ENCODE measurements at places on chromosomes 2 and 18.

GRCh38 chr2:53265544-53266299 lies 501.9 kb upstream of the CHAC2 start:
- DNase-seq, result no peak

DNA sequence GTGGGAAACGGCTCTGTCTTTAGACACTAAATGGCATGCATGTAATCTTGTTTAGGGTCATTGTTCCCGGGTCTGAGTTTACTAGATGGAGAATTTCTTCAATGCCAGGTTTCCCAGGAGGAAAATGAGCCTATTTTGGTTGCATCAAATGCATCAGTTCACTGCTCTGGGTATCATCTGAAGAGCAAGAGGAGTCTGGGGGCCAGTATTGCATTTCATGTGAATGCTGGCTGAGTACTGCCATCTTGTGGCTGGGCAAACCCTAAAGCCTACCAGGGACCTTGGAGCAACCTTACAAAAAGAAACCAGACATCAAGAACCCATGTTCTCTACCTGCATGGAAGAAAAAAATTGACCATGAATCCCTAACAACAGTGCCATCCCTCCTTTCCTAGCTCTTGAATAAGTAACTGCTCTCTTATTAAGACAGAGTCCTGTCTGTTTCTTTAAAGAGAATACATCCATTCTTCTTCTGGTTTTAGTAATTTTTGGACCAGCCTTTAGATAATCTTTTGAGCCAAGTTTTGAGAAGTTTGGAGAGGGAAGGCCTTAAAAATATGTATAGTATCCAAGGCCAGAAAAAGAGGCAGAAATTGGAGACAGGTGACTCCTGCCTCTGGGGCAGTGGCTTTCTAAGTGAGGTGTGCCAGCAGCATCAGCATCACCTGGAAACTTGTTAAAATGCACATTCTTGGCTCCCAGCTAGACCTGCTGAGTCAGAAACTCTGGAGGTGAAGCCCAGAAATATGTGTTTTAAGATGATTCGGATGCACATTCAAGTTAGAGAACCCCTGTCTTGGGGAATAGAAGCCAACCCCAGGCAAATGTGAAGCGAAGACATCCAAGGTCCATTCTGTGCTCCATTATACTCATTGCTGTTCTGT lies 261.0 kb upstream of the CXCR4 start:
- no peak for DNase-seq

DNA sequence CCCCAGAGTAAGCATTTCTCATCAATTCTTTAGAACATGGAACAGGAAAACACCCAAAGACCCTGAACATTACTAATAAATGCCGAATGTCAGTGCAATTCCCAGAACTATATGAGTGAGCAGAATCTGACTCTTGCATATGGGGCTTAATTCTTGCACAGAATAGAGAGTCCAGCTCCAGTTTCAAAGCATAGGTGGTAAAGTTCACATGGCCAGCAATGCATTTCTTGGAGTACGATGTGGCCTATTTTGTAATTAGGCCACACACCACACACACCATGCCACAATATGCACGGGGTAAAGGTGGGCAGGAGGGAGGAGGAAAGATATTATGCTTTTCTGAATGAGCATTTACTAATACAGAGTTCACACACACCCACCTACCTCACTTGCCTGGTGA lies 56.5 kb downstream of the PLA2R1 start:
- DNase-seq, result no peak

DNA sequence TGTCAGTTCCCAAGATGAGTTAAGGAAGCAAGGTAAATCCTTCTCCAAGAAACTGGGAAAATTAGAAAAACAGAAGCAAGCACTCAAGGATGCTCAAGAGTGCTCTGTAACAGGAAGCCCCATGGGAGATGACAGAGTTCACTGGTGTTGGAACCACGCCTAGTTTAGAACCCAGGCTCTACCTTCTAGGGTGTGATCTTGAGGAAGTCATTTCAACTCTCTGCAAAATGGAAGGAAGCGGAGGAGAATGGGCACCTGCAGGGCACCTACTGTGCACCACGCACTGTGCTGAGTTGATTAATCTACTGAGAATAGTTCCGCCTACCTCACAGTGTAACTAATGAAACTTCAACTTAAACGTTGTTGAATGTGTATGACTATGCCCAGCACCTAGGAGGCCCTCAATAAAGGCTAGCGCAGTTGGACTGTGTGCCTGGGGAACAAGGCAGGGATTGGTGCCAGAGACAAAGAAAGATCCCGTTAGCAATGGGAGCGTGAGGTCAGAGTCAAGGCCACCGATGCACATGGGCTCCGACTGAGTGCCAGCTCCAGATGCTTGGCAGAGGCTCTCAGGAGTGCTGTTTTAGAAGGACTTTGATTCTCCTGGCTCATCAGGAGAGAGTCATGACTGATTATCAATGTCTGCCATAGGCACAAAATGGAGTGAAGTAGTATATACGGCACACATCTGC lies 93.7 kb downstream of the MAPK4 start:
- DNase-seq, result no peak

DNA sequence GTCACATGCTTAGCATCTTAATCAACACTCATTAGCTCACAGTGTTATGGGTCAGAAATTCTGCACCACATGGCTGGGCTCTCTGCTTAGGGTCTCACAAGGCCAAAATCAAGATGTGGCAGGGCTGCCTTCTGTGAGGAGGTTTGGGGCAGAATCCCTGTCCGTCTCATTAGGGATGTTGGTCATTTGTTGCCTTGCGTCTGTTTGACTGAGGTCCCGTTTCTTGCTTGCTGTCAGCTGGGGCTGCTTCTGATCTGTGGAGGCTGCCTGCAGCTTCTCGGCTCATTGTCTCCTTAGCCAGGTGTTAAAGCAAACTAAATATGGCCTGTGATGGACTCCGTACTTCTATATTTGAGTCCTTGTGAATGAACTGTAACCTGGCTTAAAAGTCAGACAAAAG lies 146.5 kb downstream of the NDUFA10 start:
- no peak for DNase-seq

GRCh38 chr2:174846941-174847938 lies 83.0 kb upstream of the CHRNA1 start:
- DNase-seq, result no peak

DNA sequence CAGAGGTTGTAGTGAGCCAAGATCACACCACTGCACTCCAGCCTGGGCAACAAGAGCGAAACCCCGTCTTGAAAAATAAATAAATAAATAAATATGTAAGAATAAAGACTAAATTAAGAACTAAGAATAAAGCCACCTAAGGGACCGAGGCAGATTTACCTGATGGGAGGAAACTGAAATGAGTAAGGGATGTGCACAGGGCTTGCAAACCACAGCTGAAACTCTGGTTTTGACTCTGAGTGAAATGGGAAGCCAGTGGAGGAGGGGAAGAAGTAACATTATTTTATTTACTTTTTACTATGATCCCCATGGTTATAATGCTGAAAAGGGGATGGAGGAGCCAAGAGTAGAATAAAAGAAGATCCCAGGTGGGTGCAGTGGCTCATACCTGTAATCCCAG lies 107.3 kb downstream of the CABYR start:
- DNase-seq, result no peak

GRCh38 chr18:306608-307255 lies 38.9 kb upstream of the THOC1 start:
- DNase-seq, result no peak

DNA sequence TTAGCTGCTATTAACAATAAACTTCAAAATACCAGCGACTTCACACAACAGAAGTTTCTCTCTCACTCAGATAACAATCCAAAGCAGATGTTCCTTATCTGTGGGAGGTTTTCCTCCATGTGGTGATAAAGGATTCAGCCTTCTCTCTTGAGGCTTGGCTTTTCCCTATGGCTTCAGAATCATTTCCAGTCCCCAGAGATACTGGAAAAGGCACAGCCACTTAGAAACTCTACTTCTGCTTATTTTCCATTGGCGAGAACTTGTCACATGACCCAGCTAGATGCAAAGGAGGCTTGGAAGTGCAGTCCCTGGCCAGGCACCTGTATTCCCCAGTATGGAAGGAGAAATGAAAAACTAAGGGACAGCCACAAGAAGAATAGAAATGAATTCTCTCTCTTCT lies 344.8 kb downstream of the MTX2 start:
- no peak for DNase-seq

DNA sequence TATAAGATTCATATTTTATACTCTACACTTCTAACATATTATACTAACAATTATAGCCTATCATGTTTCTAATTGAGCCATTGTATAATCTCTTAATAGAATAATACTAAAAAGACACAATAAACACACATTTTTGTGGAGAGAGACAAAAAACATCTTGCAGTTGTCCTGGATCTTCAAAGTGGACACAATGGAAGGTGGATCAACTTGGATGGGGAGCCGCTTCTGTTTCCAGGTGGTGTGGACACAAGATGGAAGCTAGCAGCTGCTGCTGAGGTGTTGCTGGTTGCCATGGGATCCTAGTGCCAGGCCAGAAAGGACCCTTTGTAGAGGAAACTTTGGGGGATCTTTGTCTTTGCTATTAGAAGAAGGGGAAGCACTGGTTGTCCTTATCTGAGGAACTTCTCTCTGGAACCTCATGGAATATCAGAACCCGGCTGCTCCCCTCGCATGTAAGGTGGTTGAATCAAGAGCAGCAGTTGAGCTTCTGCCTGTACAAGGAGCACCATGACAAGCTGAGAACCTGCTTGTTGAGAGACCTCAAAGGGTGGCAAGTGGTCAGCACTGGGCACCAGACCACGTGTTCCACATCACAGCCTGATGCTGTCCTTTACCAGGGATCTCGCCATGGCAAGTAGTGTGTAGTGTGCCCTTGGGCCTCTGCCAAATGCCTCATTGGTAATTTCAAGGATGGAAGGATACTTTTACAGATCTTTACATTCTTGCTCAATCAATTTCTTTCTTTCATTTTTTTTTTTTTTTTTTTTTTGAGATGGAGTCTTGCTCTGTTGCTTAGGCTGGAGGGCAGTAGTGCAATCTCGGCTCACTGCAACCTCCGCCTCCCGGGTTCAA lies 232.2 kb downstream of the MYCN start:
- DNase-seq, result no peak

DNA sequence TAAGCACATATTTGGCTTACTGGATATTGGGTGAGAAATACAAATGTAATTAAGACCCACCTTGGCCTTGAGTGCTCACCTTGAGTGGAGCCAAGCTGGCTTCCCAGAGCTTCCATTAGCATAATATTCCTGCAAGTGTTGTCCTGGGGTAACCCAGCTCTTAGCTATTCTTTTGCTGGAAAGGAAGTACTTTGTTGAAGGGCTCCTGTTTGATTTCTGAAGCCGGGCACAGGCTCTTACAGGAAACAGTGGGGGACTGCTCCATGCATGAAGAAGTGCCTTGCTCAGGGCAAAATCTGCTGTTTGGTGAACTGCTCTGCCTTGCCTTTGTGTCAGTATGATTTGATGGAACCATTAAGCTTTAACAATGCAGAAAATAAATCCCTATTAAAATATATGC lies 325.4 kb downstream of the SMAD2 start:
- DNase-seq, result no peak

DNA sequence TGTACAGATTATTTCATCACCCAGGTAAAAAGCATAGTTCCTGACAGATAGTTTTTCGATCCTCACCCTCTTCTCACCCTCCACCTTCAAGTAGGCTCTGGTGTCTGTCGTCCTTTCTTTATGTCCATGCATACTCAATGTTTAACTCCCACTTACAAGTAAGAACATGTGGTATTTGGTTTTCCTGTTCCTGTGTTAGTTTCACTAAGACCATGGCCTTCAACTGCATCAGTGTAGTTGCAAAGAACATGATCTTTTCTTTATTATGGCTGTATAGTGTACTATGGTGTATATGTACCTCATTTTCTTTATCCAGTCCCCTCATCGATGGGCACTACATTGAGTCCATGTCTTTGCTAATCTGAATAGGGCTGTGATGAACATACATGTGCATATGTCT lies 184.2 kb downstream of the KCNJ3 start:
- no peak for DNase-seq

DNA sequence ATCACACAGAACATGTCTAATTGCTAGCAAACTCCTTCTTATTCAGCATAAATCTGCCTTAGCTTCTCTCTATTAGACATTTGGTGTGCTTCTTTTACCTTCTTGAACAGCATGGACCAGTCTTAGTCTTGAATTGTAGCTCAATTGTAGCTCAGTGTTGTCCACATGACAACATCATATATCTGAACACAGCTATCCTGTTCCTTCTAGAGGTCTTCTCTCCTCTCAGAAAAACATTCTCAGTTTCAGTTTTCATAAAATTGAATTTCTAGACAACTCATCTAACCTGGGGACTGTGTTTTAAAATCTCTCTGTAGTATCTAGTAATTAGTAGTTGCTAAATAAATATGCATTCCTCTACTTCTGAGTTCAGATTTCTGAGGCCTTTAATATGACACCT lies 47.6 kb downstream of the CPO start:
- DNase-seq, result no peak

- no peak for DNase-seq
These were observed 148.8 kb upstream of the CDH19 start for GRCh38 chr18:66752733-66753132.

- no peak for DNase-seq
These were observed 306.0 kb upstream of the COL3A1 start for GRCh38 chr2:188668017-188668680.

- DNase-seq, result no peak
These were observed 17.7 kb downstream of the INO80C start for GRCh38 chr18:35479911-35480586.

GRCh38 chr2:83757329-83757728 lies 701.8 kb downstream of the SUCLG1 start:
- DNase-seq, result no peak

- no peak for DNase-seq
These were observed 73.7 kb downstream of the RFTN2 start for GRCh38 chr2:197601726-197602125.

- DNase-seq, result no peak
These were observed 5.2 kb downstream of the TTC39C start for GRCh38 chr18:24019641-24020331.

- no peak for DNase-seq
These were observed 92.0 kb downstream of the CDCA7 start for GRCh38 chr2:173446722-173447121.

GRCh38 chr2:27724905-27725701 lies 46.4 kb upstream of the MRPL33 start:
- no peak for DNase-seq

- no peak for DNase-seq
These were observed 477.2 kb upstream of the VRK2 start for GRCh38 chr2:57569396-57569795.

- no peak for DNase-seq
These were observed 53.3 kb downstream of the CCDC148 start for GRCh38 chr2:158403237-158403636.

- DNase-seq, result peak; percentile 80
These were observed 123.0 kb upstream of the SLC39A10 start for GRCh38 chr2:195533771-195534642.

- peak; percentile 20 for DNase-seq
These were observed 127.3 kb downstream of the PRKCE start for GRCh38 chr2:45778720-45779171.
